ENCODE measurements at places on chromosomes 4 and X.
A peak's percentile ranks its signal among the peaks of the same experiment; 100 is the strongest.

- no peak for DNase-seq
Observed at GRCh38 chr4:52317981-52318380, 266.9 kb downstream of the SPATA18 start.

DNA sequence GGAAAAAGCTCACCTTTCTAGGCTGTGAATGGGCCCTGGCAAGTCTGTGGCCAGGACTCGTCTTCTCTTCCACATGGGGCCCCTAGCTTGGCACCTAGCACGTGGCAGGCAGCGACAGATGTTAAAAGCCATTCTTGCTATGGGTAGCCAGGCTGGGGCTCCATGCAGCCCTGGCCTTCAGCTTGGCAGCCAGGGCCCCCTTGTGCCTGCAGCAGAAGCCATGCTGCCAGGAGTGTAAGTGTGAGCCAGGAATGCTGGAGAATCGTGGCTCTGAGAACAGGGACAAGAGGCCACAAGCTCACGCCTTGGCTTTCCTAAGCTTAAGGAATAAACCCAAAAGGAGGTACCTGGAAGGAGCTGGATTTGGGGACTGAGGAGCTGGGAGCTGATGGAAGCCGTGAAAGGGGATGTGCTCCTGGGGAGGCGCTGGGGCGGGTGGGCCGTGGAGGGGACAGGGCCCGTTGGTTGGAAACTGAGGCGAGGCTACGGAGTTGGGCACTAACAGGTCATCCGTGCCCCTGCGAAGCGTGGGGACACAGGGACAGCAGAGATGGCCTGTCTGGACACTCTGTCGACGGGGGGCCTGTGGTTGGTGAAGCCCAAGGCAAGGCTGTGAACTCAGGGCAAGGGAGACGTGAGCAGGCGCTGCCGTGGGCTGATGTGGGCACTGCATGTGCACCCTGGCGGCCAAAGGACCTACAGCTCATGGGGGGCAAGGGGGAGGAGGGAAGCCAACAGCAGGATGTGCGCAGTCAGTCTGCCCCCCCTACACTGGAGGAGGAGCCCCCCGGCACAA lies 895 bp upstream of the OPN1LW start:
- no peak for DNase-seq

GRCh38 chrX:111811831-111812230 lies 64.2 kb upstream of the TRPC5OS start:
- DNase-seq: no peak

DNA sequence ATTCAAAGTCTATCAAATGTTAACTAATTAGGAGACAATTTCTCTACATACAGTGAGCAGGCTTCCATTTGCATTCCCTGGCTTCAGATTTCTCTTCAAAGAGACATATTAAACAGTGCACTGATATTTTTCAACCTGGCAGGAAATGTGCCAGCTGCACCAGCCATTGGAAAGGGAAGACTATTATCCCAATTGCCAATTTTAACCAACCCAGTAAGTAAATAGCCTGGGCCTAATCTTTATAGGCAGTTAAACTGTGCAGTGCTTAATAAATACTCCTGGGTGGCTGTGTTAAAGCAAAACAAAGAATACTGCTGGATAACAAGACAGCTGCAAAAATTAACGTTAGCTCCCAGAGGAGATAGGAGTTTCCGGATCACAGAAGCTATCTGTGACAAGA lies 111.9 kb upstream of the GALNT7 start:
- DNase-seq: no peak

- DNase-seq: no peak
Observed at GRCh38 chr4:148443512-148444295, 1.5 kb upstream of the NR3C2 start.

GRCh38 chr4:25991340-25991739 lies 77.3 kb downstream of the SMIM20 start:
- DNase-seq: no peak

DNA sequence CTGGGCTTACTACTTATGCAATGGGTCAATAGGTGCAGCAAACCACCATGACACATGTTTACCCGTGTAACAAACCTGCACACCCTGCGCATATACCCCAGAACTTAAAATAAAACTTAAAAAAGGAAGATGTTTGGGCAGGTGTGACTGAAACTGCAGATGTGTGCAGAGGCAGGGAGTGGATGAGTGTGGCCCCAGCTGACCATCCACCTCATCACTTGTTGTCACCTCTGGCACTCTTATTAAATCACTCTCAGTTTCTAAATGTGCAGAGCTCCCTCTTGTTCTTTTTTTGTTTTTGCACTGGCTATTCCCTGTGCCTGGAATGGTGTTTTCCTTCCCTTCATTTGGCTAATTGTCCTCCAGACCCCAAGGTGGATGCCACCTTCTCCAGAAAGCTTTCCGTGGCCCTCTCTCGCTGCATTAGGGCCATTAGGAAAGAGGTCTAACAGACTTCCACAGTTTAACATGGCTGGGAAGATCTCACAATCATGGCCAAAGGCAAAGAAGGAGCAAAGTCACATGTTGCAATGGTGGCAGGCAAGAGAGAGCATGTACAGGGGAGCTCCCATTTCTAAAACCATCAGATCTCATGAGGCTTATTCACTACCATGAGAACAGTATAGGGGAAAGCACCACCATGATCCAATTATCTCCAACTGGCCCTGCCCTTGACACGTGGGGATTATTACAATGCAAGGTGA lies 58.5 kb downstream of the SLC2A9 start:
- DNase-seq: no peak

DNA sequence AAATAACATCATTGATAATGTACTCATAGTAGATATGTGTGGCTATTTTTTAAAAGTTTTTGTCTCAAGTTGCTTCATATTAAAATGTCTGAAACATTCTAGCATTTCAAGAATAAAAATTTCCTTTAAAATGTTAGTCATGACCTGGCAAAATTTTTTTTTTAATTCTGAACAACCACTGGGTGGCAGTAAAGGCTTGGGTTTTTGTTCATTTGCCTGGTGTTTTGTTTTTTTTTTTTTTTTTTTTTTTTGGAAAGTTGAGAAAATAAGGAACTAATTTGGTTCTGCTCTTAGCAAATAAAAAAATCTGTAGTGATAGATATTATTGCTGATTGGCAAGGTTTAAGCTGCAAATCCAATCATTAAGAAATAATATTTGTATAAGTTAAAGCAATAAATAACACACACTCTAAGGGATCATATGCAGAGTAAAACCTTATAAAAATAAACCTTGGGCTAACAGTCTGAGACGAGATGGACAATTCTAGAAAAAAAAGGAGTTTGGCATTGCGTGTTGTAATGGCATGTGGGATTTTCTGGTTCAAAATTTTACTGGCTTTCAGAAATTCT lies 81.4 kb downstream of the CEP44 start:
- DNase-seq: peak; percentile 49

DNA sequence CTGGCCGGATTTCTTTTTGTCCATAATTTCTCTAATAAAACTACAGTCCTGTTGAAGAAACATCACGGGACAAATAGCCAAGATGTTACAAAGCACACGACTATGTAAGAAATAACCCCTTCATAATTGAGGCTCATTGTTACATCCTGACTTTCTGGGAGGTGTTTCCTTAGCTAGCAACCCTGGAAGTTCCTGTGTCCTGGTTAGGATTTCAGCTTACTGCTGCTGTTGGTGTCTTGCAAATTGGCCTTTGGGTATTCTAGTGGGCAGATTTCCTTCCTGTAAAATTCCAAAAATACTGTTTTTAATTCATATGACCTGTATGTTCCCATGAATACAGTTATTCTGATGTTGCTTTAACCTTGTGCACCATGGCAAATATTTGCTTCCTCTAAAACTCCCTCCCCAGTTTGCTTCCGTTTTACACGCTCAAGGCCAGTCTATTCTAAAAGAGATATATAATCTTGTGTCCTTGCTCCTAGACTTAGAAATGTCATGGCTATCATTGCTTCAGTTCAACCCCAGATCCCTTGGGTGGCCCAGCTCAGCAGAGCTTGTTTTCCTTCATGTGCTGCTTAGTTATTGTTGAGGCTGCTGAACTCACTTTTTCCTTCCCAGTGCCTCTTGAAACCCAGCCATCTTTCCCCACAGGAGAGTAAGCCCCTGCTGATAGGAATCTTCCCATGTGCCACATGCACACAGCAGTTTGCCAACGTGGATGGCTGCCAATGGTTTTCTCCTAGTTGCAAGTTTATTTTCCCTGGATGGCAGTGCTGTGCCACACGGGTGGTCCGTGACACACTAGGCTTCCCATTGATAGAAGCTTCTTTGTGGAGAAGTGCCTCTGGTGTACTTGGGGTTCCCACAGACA lies 75.8 kb downstream of the TSPAN7 start:
- no peak for DNase-seq

DNA sequence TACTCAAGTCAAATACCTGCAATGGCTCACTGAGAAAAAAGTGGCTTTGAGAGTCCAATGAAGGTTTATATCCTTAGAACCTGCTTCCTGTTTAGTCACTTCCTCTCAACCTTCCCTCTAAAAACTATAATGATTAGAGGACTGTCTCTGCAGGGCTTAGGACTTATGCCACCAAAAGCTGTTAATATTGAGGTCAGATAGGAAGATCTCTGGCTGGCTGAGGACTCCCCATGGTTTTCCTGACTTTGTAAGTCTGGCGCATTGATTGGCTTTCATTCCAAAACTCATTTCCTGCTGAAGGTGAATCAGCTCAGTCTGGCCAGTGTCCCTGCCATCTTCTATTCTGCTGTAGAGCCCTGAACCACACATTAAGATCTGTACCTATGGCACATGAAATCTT lies 140.9 kb upstream of the ANK2 start:
- no peak for DNase-seq

DNA sequence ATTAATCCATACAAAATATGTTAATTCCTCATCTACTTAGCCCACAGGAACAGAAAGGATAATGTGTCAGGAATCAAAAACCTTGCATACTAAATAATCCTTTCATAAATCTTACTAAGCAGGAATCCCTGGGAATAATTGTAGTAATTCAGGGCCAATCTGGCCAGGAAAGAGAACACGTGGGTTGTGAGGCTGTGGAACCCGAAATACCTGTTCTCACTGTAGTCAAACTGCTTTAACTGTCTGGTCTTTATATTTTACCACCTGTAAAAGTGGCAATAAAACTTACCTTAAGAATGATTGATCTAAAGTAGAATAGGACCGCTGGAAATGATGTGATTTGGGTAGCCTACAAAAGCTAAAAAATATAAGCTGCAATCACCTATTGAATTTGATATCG lies 1620.9 kb downstream of the STIM2 start:
- no peak for DNase-seq

DNA sequence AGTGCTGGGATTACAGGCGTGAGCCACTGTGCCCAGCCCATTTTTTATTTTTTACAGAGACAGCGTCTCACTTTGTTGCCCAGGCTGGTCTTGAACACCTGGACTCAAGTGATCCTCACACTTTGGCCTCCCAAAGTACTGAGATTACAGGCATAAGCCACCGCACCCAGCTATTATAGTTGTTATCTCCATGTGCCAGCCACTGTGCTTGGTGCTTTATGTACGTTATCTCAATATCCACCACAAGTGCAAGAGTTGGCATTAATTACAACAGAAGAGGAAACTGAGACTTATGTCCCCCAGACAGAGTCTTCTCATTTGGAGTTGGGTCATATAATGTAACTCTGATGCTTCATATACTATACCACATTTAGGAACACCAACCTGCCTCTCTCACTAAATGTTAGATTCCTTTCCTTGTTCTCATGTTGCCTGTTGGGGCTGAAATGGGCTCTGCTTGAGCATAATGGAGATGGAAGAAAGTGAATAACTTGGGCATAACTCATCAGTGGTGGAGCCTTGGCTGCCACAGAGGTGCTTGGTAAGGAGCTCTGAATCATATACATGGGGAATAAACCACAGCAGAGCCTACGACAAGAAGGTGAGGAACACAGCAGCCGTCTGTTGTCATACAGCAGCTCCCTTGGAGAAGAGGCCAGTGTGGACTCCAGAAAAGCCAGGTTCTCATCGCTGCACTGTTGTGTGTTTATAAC lies 84.3 kb downstream of the SPRY1 start:
- DNase-seq: peak; percentile 81

- DNase-seq: no peak
Observed at GRCh38 chrX:50200907-50201306, at the start of gene AKAP4. TSS of gene AKAP4 (minus strand) at chrX:50201007. CDS start at chrX:50200889, 118 bp downstream.

GRCh38 chr4:76981644-76982043 lies 32.1 kb downstream of the SEPTIN11 start:
- no peak for DNase-seq

DNA sequence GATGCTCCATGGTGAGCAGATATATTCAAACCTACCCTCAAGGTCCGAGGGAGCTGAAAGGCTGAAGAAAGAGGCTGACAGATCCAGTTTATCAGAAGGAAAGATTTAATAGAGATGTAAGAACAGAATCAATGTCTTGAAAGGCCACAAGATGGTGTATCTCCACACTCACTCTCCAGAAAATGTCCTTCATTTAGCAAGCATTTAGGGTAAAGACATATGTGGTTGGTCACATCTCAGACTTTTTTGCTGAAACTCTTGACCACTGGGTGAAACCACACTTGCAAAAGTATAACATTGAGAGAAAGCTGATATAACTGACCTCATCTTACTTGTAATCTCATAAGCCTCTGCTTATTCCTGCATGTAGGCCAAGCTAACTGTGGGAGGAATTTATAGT lies 745.8 kb upstream of the GALNTL6 start:
- DNase-seq: no peak

DNA sequence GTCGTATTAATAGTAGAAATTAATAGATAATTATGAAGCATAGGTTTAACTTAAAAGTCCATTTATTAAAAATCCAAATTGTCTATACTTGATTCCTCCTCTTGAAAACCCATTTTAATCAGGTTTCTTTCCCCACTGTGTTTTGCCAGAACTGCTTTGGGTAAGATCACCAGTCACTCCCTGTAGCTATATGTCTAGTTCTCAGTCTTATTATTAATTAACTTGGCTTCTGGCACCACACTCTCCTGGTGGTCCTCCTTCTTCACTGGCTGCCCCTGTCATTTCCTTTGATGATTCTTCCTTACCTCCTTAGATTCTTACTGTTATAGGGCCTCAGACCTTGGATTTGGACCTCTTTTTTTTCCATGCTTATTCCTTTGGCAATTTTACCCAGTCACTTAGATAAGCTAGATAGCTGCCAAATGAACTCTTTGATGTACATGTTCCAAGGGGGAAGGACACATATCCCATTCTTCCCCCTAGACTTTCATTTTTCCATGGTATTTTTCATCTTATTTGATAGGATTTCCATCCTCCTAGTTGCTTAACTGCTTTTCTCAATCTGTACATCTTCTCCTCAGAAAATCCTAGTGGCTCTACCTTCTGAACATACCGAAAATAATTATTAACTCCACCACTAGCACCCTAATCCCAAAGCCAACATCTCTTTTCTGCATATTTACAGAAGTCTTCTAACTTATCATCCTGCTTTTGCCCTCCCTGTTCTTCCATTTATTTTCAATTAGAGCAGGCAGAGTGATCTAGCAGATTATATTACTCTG lies 24.5 kb downstream of the GIMD1 start:
- no peak for DNase-seq

DNA sequence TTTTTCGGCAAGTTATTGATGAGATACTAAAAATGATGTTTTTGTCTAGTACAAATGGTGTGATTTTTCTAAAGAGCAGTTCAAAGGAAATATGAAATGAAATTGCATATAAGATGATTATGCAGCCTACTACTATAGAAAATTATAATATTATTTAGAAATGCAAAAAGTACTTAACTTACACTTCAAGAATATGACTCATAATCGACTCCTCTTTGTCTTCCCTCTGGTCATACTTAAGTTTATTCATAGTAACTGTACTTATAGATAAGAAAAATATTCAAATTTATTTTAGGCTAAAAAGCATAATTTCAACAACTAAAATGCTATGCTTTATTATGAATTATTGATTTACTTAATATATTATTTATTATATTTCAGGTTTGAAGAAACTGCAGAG lies 33.2 kb downstream of the CEP44 start:
- no peak for DNase-seq
